Activated naive CD4-positive, alpha-beta T cell treated with anti-CD3 and anti-CD28 coated beads, Interleukin-2, amount 50 U/mL, for 16 hours (primary cell): ENCODE measurements at places on chromosomes 2 and 18.

GRCh38 chr18:36640021-36640952, 188.5 kb downstream of the TPGS2 start:
- DNase-seq, result no peak

DNA sequence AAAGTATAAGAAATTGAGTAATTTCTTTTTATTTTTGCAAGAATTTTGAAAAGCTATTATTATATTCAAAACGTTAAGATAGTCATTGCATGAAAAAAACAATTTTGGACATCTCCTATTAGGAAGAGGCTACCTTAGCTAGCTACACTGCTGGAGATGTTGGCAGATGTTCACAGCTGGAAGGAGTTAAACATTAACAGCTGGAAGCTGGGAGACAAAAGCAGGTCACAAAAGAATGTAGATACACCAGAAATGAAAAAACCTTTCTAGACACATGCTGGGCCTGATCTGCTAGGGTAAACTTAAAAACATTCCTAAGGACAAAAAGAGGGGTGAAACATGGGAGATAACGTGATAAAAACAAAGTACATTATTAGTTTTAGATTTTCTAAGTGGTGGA, 84.4 kb downstream of the SESTD1 start:
- DNase-seq, result no peak

- peak; percentile 3 for DNase-seq
Measured at GRCh38 chr2:239930871-239931771, 94.0 kb downstream of the NDUFA10 start.

DNA sequence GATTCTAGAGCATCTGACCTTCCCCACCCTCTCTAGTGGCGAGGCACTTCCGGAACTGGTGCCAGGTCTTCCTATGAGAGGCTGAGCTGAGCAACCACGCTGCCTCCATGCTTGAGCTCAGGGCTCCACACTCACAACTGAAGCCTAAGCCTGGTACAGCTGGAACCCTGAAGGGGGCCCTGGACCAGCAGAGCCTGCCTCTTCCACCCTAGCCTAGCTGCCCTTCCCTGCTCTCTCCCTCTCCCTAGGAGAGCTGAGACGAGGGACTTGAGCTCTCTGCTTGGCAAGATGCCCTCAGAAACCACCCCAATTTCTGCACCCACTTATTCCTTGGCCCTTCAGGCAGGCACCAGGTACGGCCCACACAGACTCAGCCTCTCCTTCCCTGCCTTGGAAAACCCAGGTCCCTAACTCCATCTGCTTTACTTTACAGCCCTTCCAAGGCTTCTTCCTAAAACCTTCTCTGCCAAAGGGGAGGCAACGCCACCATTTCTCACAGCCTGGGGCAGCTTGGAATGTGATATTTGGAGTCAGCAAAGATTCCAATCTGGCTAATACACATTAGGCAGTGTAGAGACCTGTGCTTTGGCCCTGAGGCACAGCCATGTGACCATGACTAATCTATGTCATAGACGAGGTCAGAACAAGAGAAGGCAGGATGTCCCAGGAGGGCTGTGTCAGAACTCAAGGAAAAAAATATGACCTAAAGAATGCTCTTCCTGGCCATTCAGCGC, 18.8 kb downstream of the COX7A2L start:
- no peak for DNase-seq

- no peak for DNase-seq
Measured at GRCh38 chr18:51522821-51523220, 325.3 kb upstream of the MEX3C start.

- no peak for DNase-seq
Measured at GRCh38 chr2:205915130-205915524, 170.8 kb downstream of the INO80D start.
